ENCODE measurements at places on chromosomes 4 and X.

- DNase-seq, result no peak
Observed at GRCh38 chr4:176898791-176899190, 106.1 kb upstream of the VEGFC start.

- DNase-seq, result peak; percentile 55
Observed at GRCh38 chrX:4935846-4936245, 1222.4 kb upstream of the PRKX start.

DNA sequence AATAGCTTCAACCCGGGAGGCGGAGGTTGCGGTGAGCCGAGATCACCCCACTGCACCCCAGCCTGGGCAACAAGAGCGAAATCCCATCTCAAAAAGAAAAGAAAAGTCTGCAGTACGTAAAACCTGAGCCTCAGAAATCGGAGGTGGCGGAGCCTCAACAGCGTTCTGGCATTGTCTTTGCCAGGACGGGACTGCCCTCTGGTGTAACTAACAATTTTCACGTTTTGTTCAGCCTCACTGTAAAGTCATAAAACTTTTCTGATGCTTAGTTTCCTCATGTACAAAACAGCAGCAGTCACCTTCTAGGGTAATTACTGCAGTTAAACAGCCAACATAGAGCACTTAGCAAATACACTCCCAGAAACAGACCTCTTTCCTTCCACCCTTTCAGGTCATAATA lies 121.7 kb downstream of the RBM47 start:
- DNase-seq, result no peak

DNA sequence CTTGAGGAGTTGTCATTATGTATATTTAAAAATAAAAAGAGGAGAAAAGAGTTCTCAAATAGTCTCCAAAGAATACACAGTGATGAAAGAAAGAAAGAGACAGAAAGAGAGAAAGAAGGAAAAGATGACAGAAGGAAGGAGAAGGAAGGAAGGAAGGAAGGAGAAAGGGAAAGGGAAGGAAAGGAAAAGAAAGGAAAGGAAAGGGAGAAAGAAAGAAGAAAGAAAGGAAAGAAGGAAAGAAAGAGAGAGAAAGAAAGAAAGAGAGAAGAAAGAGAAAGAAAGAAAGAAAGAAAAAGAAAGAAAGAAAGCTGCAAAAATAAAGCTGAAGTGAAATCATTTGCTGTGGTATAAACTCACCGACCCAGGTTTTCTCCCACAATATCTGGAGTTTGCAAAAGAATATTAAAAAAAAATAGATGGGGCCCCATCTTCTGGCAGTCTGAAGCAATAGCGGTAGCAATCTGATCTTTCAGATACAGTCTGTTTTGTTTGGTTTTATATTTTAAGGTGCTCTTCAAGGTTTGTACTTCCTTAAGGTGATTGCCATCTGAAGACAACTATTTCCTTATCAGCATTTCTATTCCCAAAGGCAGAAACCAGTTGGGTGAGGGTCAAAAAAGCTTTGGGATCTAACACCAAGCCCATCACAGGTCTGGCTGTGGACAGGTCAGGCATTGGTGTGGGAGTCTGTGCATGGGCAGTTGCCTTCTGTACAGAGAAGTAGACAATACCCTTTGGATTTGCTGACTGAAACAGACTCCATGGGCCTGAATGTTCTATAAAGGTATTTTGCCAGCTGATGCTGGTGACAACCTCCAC lies 160.4 kb downstream of the CPEB2 start:
- DNase-seq, result peak; percentile 45

- DNase-seq, result no peak
Observed at GRCh38 chr4:160251522-160252170, 1148.8 kb downstream of the RAPGEF2 start.

- DNase-seq, result no peak
Observed at GRCh38 chrX:6674734-6675133, 139.8 kb upstream of the VCX3A start.

DNA sequence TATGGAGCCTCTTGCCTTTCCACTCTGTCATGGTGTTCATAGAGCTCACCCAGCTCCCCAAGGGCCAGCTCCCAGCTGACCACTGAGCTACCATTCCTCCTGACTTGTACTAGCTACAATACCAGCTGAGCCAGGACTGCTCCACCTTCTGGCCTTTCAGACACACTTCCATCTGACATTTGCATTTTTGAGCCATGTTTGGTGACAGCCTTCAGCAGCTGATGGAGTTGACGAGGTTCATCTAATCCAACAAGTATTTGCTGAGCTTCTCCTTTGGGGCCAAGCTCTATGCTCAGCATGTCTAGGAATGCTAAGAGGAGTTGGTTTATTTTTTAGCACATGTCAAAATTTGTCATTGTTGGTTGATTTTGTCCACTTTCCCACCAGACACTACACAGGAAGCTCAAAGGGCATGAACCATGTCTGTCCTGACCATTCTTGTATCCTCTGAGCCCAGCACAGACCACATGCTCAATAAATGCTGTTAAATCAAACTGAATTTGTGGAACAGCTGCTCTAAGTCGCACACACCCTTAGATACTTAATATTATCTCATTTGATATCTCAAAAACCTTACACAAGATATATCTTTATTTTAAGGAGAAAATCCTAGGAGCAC lies 142.6 kb upstream of the PPARGC1A start:
- peak; percentile 32 for DNase-seq

DNA sequence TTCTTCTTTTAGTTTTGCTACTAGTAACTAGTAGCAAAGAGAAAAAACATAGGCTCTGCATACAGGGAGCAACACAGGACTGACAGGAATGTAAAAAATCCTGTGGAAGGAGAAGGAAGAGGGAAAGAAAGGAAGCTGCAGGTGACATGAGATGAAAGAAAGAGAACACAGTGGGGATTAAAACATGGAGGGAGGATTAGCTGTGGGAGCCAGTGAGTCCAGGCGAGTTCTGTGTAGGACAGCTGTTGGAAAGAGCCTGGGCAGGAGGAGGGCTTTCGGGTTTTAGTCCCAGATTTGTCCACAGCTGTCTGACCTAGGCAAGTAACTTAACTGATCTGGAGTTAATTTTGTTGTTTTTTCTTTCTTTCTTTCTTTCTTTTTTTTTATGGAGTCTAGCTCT lies 21.6 kb downstream of the CCNG2 start:
- DNase-seq, result no peak

DNA sequence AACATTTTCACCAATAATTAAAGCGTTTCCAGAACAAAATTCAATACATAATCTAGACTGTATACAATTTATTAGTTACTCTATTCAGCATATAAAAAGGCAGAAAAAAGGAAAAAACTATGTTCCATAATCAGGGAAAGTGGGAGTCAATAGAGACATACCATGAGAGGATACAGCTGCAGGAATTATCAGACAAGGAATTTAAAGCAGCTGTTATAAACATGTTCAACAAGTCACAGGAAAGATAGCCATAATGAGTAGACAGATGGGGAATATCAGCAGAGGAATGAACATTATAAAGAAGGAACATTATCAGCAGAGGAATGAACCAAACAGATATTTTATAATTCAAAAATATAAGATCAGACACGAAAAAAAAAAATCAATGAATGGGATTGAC lies 500.6 kb upstream of the RPS6KA3 start:
- DNase-seq, result no peak

- peak; percentile 76 for DNase-seq
Observed at GRCh38 chrX:101595739-101596419, 21.9 kb downstream of the ARMCX6 start.

- peak; percentile 12 for DNase-seq
Observed at GRCh38 chrX:44747317-44747716, 96.5 kb upstream of the DUSP21 start.

DNA sequence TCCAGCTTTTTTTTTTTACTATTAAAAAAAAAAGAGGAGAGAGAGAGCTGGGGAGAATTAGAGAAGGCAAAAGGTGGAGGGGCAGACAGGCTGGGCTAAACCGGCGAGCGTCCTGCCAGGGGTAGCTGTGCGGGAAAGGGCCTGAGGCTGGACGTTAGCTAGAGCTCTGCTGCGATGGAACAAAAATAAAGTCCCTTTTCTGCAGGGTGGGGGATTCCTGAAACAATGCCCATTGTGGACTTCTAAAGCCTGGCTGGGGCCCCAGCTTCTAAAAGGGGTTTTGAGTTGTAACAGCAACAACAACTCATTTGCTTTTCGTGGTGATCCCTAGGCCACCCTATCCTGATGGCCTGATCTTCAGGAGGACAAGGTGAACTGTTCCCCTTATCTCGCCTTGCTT lies 311.7 kb downstream of the FBXW7 start:
- DNase-seq, result no peak

DNA sequence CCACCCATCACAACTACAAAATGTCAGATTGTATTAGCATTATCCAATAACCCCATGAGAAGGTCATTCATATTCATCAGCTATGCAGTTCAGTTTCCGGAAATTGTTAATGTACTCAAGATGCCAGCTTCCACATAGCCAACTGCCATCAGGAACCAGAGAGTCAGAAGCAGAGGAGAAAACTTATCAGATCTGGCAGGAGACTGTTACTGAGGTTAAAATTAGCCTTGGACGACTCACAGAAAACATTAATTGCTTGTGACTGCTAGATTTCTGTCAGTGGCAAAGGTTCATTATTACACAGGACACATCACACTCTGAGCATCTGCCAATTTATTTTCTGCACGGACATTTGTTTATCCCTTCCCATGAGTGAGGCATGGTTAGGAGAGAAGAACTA lies 352.8 kb downstream of the DHRSX start:
- peak; percentile 78 for DNase-seq

Data from M059J (cell line).